ENCODE measurements at places on chromosomes 11 and 22. TPM values are rescaled to one million over a fixed set of nuclear protein-coding genes. Genes with fewer than 3 reads are reported as not detected.

Gene POGLUT3
- 41.1 TPM for total RNA-seq

Gene TEX54
- not detected for total RNA-seq

Gene WBP2NL
- 1.8 TPM for total RNA-seq

Gene DAGLA
- 2.0 TPM for total RNA-seq

Gene MUC15
- not detected for total RNA-seq

Gene POU2AF2
- total RNA-seq = not detected

Gene TBX10
- not detected for total RNA-seq

Gene USP2
- total RNA-seq = 2.3 TPM

Gene AAMDC
- total RNA-seq = 39.6 TPM

Gene DENND6B
- 2.1 TPM for total RNA-seq

Gene PRG3
- total RNA-seq = not detected

Gene NCAM1
- total RNA-seq = 0.51 TPM

Gene MAP6
- 0.17 TPM for total RNA-seq

Gene CHADL
- total RNA-seq = 3.1 TPM

Gene TSGA10IP
- not detected for total RNA-seq

Gene AMPD3
- total RNA-seq = 24.9 TPM

Gene TIGD3
- total RNA-seq = 0.17 TPM

Gene PIK3IP1
- total RNA-seq = 32.4 TPM

Gene FAM168A
- total RNA-seq = 23.8 TPM

Gene MYEOV
- 1.2 TPM for total RNA-seq

Gene KCNC1
- total RNA-seq = not detected

Gene SERGEF
- 38.5 TPM for total RNA-seq

Gene MOV10L1
- 1.0 TPM for total RNA-seq

Gene MAPK8IP2
- 0.26 TPM for total RNA-seq

Gene BTBD18
- not detected for total RNA-seq

Gene TRPM5
- total RNA-seq = not detected

Gene PNPLA3
- 3.6 TPM for total RNA-seq

Gene ANKK1
- total RNA-seq = under 0.01 TPM

Gene MAJIN
- total RNA-seq = not detected

Gene SEPTIN5
- 25.8 TPM for total RNA-seq

Measured in fibroblast of lung (primary cell).